ENCODE measurements at places on chromosomes 12 and 14. TPM values are rescaled to one million over a fixed set of nuclear protein-coding genes. Genes with fewer than 3 reads are reported as not detected.
A peak's percentile ranks its signal among the peaks of the same experiment; 100 is the strongest.

The GZMB gene
- total RNA-seq: 2.2 TPM

The DTX3 gene
- 40.1 TPM for total RNA-seq

- H3K4me3 ChIP-seq: no peak overlapping the region
- no peaks in the 10 kb centered on the region for H3K36me3 ChIP-seq
- no peaks in the 10 kb centered on the region for H3K27me3 ChIP-seq
- H3K27ac ChIP-seq: no peak overlapping the region
- DNase-seq: peak; percentile 66
- no peaks in the 10 kb centered on the region for H3K4me1 ChIP-seq
Measured at GRCh38 chr12:87687362-87687761, 341.8 kb downstream of the C12orf50 start.

GRCh38 chr12:46562625-46563225 lies 190.2 kb upstream of the SLC38A2 start:
- peak overlapping the region; percentile 33 for H3K27ac ChIP-seq
- DNase-seq: no peak
- H3K4me1 ChIP-seq: peaks cover 6% of the 10 kb centered on the region
- no peak overlapping the region for H3K4me3 ChIP-seq
- H3K36me3 ChIP-seq: no peaks in the 10 kb centered on the region

The OTUB2 gene
- 2.1 TPM for total RNA-seq

- H3K27ac ChIP-seq: no peak overlapping the region
- no peaks in the 10 kb centered on the region for H3K36me3 ChIP-seq
- no peak overlapping the region for H3K4me3 ChIP-seq
- no peak for DNase-seq
- no peaks in the 10 kb centered on the region for H3K27me3 ChIP-seq
Measured at GRCh38 chr14:96895658-96896271, 98.6 kb downstream of the VRK1 start.

The FAM90A1 gene
- total RNA-seq: 0.14 TPM

GRCh38 chr14:25178255-25178654 lies 128.3 kb upstream of the STXBP6 start:
- H3K27me3 ChIP-seq: no peaks in the 10 kb centered on the region
- H3K4me3 ChIP-seq: no peak overlapping the region
- no peak overlapping the region for H3K27ac ChIP-seq
- no peaks in the 10 kb centered on the region for H3K36me3 ChIP-seq
- no peak for DNase-seq

The TPH2 gene
- not detected for total RNA-seq

GRCh38 chr12:71134405-71134804 lies 23.4 kb downstream of the TSPAN8 start:
- no peak overlapping the region for H3K4me3 ChIP-seq
- H3K27ac ChIP-seq: no peak overlapping the region
- no peaks in the 10 kb centered on the region for H3K4me1 ChIP-seq
- no peaks in the 10 kb centered on the region for H3K27me3 ChIP-seq

DNA sequence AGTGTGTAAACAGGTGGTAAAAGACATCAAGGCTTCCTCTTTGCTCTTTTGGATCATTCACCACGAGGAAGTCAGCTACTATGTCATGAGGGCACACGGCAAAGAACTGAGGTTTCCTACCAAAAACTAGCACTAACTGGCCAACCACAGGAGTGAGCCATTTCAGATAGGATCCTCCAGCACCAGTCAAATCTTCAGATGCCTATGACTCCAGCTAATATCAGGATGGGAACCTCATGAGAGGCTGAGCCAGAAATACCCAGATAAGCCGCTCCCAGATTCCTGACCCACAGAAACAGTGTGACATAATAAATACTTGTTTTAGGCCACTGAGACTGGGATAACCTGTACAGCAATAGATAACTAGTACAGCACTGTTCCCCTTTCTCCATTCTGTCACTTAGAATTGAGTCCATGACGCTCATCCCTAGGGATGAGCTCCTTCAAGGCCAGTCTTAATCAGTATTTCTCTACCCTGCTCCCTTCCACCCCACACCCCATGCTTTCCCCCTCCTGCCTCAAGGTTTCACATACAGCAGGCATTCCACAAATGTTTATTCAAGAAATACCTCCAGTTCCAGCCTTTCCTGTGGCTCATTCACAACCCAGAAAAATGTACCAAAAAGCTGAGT lies 68.4 kb downstream of the PPM1H start:
- peak; percentile 51 for DNase-seq
- no peaks in the 10 kb centered on the region for H3K27me3 ChIP-seq
- H3K36me3 ChIP-seq: no peaks in the 10 kb centered on the region
- no peak overlapping the region for H3K4me3 ChIP-seq
- H3K4me1 ChIP-seq: no peaks in the 10 kb centered on the region

DNA sequence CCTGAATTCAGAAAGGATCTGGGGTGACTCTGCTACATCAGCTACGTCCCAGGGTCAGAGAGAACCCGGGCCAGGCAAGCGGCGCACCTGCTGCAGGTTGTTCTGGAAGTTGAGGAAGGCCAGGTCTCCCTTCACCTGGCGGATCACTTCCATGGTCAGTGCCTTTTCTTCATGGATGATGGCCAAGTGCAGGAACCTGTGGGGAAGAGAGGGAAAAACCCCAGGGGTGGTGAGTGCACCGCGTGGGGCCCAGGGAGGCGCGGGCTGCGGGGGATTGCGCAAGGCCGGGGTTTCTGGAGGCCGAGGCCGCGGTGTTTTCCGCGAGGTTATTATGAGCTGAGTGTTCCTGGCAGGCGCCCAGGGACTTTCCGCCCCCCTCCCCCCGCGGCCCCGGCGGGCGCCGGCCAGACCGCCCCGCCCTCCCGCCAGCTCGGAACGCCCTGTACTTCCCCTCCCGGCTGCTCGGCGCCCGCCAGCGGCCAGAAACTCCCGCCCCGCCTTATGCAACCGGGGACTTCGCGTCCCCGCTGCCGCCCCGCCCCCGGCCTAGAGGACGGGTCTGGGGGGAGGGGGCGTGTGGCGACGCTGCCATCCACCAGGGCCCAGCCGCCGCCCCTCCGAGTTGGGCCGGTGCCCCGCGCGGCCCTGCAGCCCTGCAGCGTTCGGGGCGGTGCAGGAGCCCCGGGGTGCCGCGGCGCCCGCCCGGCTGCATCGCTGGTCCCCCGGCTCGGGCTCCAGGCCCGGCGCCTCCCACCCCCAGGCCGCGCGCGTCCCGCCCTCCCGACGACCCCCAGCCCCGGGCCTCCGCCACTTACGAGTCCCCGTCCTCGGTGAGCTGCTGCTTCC lies 723 bp downstream of the NFKBIA start:
- DNase-seq: peak; percentile 96
- peak overlapping the region; percentile 97 for H3K27ac ChIP-seq
- H3K27me3 ChIP-seq: no peaks in the 10 kb centered on the region
- peaks cover 31% of the 10 kb centered on the region for H3K36me3 ChIP-seq

DNA sequence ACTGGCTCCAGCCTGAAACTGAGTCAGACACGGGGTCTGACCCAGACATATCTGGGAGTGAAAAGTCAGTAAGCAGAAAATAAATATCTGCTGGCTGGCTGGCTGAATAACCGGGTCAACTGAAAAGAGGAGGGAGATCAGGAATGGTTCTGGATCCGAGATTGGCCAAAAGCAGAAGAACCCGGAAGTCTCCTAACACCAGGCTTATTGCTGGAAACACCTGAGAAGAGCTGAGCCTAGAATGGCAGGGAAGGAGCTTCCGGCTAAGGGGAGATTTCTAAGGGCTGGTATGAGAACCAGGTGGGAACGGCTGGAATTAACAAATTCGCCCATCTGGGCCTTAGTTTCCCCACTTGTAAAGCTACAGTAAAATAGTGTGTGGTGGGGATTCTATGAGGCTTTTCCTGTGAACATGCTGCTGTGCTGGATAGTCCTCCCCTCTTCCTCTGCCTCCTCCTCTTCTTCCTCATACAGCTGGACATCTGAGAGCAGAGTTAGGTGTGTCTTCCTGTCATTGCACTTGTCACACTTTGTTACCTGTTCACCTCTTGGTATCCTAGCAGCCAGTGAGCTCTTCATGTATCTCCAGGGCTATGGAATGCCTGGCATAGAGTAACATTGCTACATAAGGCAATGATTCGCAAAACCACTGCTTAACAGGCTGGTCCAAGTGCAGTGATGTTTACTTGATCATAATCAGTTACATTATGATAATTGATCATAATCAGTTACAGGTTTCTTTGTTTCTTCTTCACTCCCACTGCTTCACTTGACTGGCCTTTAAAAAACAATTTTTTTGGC lies 2.0 kb upstream of the SHMT2 start:
- no peak for DNase-seq
- H3K36me3 ChIP-seq: no peaks in the 10 kb centered on the region
- peaks cover 44% of the 10 kb centered on the region for H3K27me3 ChIP-seq
- no peak overlapping the region for H3K27ac ChIP-seq
- H3K4me1 ChIP-seq: peaks cover 25% of the 10 kb centered on the region

DNA sequence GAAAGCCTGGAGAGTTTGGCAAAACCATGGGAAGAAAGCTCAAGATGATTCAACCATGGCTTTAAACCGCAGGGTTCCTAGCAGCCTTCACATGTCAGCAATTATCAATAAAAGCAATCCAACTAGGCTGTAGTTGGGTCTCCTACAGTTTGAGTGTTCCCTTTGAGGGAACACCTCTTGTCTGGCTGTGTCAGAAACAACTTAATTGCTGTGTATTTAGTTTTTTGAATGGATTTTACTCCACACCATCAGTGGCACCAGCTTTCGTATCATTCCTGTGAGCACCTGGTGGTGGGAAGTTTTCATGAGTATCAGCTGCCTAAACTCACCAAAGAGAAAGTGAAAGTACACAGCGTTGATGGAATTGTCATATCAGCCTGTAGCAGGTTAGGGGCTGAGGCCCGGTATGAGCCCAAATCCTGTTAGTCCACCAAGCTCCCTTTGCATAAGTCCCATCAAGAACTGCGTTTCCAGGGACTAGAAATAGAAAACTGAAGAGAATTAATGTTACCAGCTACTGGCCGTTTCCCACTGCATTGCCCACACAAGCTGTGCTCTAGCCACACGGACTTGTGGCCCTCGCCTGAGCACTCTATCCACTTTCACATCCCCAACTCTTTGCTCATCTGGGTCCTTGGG lies 10.9 kb upstream of the IL26 start:
- no peak overlapping the region for H3K27ac ChIP-seq
- no peak for DNase-seq
- H3K36me3 ChIP-seq: no peaks in the 10 kb centered on the region
- no peaks in the 10 kb centered on the region for H3K4me1 ChIP-seq
- H3K27me3 ChIP-seq: no peaks in the 10 kb centered on the region

The SLC6A13 gene
- 2.4 TPM for total RNA-seq

DNA sequence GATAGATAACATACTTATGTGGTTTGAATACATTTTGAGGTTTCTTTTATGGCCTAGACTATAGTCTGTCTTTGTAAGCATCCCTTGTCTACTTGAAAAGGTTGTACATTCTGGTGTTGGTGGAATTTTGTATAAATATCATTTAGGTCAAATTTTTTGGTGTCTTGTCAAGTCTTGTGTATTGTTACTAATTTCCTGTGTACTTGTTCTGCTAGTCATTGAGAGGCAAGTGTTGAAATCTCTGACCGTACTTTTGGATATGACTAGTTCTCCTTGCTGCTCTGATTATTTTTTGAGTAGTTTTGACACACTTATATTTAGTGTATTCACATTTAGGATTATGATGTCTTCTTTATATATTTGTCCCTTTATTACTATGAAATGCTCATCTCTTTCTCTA lies 219.6 kb downstream of the CCDC91 start:
- H3K4me3 ChIP-seq: no peak overlapping the region
- no peak overlapping the region for H3K27ac ChIP-seq
- H3K4me1 ChIP-seq: no peaks in the 10 kb centered on the region
- H3K27me3 ChIP-seq: no peaks in the 10 kb centered on the region
- no peaks in the 10 kb centered on the region for H3K36me3 ChIP-seq
- no peak for DNase-seq

The FOXM1 gene
- 3.3 TPM for total RNA-seq

GRCh38 chr14:98210045-98210672 lies 1061.8 kb downstream of the BCL11B start:
- no peaks in the 10 kb centered on the region for H3K36me3 ChIP-seq
- no peaks in the 10 kb centered on the region for H3K4me1 ChIP-seq
- DNase-seq: no peak
- H3K27me3 ChIP-seq: no peaks in the 10 kb centered on the region

The CDH24 gene
- total RNA-seq: 4.2 TPM

DNA sequence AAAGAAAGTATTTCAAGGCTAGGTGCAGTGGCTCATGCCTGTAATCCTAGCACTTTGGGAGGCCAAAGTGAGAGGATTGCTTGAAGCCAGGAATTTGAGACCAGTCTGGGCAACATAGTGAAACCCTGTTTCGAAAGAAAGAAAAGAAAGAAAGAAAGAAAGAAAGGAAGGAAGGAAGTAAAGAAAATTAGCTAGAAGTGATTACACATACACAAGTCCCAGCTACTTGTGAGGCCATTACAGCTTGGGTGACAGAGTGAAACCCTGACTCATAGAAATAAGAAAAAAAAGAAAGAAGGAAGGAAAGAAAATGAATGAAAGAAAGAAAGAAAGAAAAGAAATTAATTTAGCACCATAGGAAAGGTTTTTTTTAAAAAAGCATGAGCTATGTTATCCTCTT lies 33.3 kb upstream of the PPP1CC start:
- no peaks in the 10 kb centered on the region for H3K27me3 ChIP-seq
- H3K4me3 ChIP-seq: no peak overlapping the region
- H3K36me3 ChIP-seq: no peaks in the 10 kb centered on the region
- DNase-seq: no peak
- no peak overlapping the region for H3K27ac ChIP-seq
- no peaks in the 10 kb centered on the region for H3K4me1 ChIP-seq

The STAT6 gene
- 216 TPM for total RNA-seq

The ADAM20 gene
- 0.86 TPM for total RNA-seq

DNA sequence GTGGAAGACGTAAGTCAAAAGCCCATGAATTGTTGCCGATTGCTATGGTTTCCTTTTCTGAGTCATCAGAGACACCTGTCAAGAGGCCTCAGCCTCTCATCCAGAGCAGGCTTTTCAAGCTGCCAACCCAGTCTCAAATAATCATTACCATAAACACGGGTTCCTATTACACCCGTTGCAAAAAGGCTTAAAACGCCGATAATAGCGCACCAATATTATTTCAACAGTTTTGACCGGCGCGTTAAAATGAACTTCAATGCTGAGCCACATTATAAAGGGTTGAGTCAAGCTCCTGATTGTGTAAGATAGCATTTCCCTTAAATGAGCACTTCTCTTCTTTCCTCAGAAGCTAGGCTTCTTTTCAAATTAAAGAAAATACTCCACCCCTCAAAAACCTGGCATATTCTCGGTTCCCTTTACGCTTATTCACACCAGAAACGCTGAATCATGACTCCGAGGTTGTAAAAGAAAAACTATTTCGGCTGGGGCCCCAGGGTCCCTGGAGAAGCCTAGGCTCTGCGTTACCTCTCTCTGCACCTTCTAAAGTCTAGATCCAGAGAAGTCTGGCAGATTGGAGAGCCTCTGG lies 1.4 kb downstream of the TMTC1 start:
- no peaks in the 10 kb centered on the region for H3K36me3 ChIP-seq
- H3K27me3 ChIP-seq: peaks cover 31% of the 10 kb centered on the region
- peak; percentile 53 for DNase-seq
